ENCODE measurements at places on chromosomes 7 and 10. TPM values are rescaled to one million over a fixed set of nuclear protein-coding genes. Genes with fewer than 3 reads are reported as not detected.
A peak's percentile ranks its signal among the peaks of the same experiment; 100 is the strongest.

GRCh38 chr10:64682043-64682442, 1160.8 kb downstream of the REEP3 start:
- DNase-seq: no peak

Gene ZNRF2
- 29.4 TPM for total RNA-seq

- DNase-seq: no peak
These were observed 176.3 kb downstream of the CREB5 start for GRCh38 chr7:28588602-28589001.

DNA sequence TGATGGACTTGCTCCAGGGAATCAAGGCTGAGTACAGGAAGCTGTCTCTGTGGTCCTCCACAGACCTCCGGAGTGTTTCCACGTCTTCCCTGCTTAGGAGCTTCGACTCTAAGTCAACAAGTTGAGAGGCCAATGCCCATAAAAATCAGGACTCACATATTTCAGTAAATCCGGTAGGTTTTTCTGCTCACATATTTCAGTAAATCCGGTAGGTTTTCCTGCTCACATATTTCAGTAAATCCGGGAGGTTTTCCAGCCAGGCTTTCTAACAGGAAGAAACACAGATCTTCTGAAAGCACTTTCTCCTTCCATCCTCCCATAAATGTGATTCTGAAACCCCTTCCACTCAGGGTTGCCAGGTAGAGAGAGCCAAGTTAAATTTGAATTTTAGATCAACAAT, 340.1 kb upstream of the SHH start:
- no peak for DNase-seq

Gene HOXA9
- 0.51 TPM for total RNA-seq

Gene OR2A14
- not detected for total RNA-seq

- DNase-seq: no peak
These were observed 23.0 kb downstream of the ADGRA1 start for GRCh38 chr10:133110609-133111275.

Gene PDE6C
- total RNA-seq: not detected

GRCh38 chr7:48058990-48059389, 23.6 kb downstream of the C7orf57 start:
- DNase-seq: no peak

DNA sequence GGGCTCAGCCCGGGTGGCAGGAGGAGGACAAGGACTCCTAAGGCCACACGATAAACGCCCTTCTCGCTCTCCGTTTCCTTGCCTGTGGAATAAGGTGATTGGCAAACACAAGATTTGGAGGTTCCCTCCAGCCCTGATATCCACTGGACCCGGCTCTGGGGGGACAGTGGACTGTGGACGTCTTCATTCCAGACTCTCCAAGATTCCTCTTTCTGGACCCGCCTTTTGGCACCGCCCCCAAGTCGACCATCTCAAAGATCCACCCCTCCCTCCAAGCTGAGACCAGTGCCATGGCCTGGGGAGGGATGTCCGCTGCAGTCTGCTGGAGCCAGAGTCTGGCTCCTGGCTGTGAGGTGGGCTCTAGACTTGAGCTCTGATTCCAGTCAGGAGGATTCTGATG, 23.6 kb downstream of the ZNF783 start:
- DNase-seq: no peak

Gene H2BK1
- total RNA-seq: not detected

Gene HOXA7
- total RNA-seq: 2.5 TPM

GRCh38 chr7:140773104-140773503, 76.6 kb downstream of the NDUFB2 start:
- DNase-seq: no peak

DNA sequence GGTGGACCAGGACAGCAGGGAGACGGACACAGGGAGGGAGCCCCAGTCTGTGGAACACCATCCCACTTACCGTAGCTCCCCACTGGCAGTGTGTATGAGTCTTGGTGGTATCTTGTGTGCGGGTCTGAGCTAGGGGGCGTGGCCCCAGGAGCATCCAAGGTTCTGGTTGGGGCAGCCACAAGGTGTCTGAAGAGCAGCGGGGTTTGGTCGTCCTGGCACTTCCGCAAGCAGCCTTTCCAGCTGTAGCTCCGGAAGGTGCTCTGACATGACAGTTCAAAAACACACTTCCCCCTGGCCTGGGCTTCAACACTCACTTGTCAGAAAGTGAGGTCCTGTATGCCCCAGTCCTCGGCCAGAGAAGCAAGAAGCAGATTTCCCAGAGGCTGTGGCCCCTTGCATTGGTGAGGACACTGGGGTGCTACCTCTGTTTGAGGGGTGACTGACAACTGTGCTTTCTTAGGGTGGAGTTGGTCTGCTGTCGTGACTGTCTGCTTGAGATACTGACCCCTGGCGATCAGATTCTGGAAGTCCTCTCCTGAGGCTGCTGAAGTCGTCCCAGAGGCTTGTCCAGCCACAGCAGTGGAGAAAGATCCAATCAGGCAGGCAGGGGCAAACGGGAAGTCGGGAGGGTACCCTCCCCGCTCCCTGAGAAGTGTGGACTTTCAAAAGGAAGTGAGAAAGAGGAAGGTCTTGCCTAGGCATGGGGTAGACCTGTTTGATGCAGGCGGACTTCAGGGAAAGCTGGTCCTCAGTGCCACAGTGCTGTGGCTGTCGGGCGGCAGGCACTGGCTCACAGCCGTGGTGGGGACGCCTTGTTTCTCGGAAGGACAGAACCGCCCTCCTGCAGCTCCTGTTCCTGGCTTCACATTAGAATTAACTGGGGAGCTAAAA, 51.4 kb upstream of the PFKFB3 start:
- DNase-seq: peak; percentile 91

Gene SLC16A9
- total RNA-seq: 58.9 TPM

DNA sequence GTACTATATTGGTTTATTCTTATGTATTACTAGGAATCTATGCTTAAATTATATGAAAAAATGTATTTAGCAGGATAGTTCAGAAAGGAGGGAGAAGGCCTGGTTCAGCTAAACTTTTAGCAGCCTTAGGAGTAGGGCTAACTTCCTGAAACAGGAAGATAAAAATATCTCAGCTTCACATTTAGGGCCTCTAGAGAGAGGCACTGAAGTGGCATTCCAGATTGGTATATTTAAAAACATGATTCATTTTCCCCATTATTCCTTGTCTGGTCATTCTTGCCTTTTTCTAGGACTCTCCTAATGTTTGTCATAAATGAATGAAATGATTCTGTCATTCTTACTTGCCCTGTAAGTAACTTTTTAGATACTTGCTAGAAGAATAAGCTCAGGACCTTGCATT, 63.0 kb upstream of the CYP26C1 start:
- DNase-seq: no peak

DNA sequence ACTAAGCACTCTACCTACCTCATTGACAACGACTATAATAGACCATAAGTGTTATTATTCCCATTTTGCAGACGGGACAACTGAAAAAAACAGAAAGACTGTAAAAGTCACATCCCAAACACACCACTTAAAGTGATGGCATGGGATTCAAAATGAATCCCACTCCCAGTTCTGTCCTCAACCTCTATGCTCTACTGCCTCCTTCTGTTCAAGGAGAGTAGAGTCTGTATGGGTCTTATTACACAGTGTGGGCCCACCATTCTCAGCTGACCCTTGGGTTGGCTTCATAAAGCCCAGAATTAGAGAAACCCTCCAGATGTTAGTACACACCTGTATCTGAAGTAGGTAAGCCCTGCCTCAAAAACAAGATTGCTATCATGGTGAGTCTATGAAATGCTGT, 102.2 kb downstream of the GRM8 start:
- DNase-seq: no peak

Gene ADRA2A
- total RNA-seq: 48.1 TPM

- DNase-seq: no peak
These were observed 176.5 kb downstream of the TNS3 start for GRCh38 chr7:47405286-47405904.

DNA sequence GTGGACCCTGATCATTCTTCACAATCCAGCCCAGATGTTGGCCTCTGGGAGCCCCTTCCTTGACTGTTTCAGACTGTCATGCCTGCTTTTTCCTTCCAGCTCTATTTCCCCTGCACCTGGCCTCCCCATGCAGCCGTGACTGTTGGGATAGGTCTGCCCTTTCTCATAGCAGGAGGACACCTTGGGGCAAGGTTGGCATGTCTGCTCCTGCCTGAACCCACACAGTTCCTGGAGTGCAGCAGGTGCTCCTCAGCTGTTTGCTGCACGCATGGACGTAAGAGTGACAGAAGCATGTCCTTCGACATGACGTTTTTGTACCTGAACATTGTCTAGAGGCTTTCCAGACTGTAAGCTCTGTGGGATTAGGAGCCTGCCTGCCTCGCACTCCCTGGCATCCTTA, 24.0 kb downstream of the POR start:
- DNase-seq: no peak

GRCh38 chr7:75888464-75889222, 9.8 kb downstream of the RHBDD2 start:
- no peak for DNase-seq

DNA sequence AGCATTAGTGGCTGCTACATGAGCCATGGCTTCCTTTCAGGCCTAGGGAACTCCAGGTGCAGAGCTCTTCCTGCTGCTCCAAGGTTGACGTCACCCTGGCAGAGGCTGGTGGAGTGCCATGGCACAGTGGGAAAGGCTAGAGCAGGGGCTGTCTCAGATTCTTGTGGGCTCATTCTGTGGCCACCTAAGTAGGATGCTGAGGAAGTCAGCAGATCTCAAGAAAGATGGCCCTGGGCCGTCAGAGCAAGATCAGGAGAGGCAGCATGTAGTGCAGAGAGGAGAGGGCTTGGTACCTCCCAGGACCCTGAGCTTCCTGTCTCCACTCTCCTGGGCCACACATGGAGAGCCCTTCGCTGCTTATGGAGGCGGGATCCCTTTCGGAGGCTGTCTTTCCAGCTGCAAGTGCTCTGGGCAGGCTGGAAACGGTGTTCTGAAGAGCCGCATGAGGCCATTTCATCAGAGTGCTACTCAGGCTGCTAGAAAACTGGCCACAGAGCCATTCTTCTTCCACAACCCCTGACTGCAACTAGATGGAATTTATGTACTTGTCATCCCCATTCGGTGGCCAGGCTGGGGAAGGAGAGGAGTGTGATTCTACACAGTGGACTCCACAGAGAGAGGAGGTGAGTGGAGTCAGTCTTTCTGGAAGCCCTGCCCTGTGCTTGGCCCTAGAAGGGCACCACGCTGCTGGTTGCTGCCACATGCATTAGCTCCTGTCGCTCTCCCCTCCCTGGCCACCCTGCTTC, 304.2 kb downstream of the RPS24 start:
- peak; percentile 41 for DNase-seq

DNA sequence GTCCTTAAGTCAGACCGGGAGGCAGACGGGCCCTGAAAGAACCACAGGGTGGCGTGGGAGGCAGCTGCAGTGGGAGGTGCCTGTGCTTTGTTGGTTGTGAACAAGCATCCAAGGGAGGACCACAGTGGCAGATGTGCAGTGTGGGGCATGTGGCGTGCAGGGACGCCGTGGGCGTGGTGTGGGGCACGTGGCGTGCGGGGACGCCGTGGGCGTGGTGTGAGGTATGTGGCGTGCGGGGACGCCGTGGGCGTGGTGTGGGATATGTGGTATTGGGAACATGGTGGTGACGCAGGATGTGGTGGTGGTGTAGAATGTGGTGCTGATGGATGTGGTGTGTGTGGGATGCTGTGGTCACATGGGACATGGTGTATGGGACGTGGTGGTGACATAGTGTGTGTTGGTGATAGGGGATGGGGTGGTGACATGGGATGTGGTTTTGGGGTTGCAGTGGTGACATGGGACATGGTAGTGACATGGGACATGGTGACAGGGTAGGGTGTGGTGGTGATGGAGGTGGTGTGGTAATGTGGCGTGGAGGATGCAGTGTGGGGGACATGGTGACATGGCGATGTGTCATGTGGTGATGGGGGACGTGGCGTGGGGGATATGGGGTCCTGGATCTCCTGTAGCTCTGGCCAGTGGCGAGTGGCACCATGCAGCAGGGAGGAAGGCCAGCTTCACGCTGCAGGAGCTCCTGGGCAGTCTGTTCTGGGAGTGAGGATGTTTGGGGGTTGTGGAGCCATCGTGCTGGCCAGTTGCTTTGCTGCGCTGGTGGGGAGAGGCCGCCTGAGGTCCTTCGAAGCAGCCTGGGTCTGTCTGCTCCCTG, 78.8 kb downstream of the INPP5A start:
- DNase-seq: peak; percentile 74

- DNase-seq: no peak
These were observed 112.4 kb downstream of the KBTBD2 start for GRCh38 chr7:32779167-32779566.

- no peak for DNase-seq
These were observed 125.0 kb downstream of the FAM107B start for GRCh38 chr10:14649739-14650138.

Measured in spleen (tissue), 13 donors.